HEK293T (cell line): ENCODE measurements at places on chromosomes 1 and 21.

- DNase-seq = no peak
These were observed 67.8 kb upstream of the IPO9 start for GRCh38 chr1:201761178-201761577.

- DNase-seq = no peak
These were observed 24.1 kb upstream of the THRAP3 start for GRCh38 chr1:36199934-36200741.

GRCh38 chr1:106717591-106717990 is 338.9 kb upstream of the PRMT6 start:
- no peak for DNase-seq

- peak; percentile 45 for DNase-seq
These were observed 125.9 kb downstream of the RHOU start for GRCh38 chr1:228860911-228861831.

- peak; percentile 77 for DNase-seq
These were observed 211.6 kb downstream of the LMX1A start for GRCh38 chr1:165144757-165145397.

GRCh38 chr1:143748906-143749305 is 222.9 kb downstream of the FAM72C start:
- DNase-seq = no peak

DNA sequence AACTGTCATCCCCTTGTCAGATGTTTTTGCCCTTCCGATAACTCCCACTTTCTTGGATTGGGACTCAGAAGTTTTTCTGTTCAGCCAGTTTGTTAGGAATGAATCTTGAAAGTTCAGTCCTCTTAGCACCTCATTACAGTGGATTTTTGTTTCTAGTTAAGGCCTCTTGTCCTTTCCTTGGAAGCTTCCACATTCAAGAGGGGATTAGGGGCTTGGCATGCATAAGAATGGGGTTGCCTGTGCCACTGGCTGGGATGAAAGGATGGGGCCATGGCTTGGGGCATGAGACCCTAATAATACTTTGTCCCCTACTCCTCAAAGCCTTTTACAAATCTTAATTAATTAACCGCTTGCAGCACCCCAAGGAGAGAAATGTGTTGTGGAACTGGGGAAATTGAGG is 2.4 kb upstream of the DHDDS start:
- DNase-seq = no peak

- peak; percentile 59 for DNase-seq
These were observed 17.4 kb upstream of the GPR137B start for GRCh38 chr1:236124965-236125364.
